Activated CD8-positive, alpha-beta memory T cell treated with anti-CD3 and anti-CD28 coated beads for 1 hour (primary cell): ENCODE measurements at places on chromosomes 3 and 15.

DNA sequence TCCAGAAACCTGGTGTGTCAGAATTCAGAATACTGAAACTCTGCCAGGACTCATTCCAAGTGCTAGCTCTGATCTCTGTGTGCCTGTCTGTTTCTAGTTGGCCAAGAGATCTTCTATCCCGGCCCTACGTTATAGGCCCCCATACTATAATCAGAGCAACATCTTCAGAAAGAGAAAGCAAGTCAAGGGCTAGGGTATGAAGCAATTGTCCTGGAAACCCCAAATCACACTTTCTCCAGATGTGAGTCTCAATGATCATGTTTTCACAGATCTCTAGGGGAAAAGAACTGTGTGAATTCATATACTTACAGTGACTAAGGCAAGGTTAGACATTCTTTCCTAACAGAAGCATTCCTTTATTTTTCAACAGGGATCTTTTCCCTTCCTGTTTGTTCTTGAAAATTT, 309.7 kb downstream of the SLC9A9 start:
- no peak for DNase-seq

GRCh38 chr3:100103558-100104441, 10.5 kb downstream of the FILIP1L start:
- no peak for DNase-seq

DNA sequence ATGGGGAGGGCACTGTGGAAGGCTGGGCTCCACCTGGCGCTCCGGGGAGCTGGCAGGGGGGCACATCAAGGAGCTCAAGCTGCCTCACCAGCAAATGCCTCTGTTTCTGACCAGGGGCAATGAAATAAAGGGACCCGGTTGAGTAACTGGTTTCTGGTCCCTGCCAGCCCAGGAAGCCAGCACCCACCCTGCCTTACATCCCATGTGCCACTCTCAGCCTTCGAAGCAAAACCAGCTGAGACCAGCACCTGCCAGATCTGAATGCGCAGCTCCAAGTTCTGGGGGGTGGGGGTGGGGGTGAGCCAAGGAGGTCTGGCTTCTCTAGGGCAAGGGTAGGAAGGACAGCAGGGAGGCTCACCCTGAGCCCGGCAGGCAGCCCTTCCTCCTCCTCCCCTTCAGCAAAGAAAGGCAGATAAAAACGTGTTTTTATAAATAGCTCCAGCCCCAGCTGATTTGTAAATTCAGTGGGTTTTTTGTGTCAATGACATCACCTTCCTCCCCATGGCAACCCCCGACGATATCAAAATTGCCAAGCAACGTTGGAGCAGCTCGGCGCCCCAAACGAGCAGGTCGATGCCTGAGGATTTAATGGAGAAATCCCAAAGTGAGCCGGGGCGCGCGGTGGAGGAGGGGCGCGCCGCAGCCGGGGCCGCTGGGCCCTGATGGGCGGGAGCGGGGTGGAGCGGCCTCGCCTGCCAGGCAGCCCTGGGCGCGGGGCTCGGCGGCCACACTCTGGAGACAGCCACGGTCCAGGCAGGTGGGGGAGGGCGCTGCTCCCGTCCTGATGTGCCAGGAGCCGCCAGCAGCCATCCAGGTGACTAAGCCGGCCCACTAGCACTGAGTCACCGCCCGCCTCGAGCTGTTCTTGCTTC, at the start of gene PAK6:
TSS of gene PAK6 (plus strand) at position 532 of the 872 bp plus-strand sequence. CDS start 25,723 bp downstream, outside the sequence.
- no peak for DNase-seq

DNA sequence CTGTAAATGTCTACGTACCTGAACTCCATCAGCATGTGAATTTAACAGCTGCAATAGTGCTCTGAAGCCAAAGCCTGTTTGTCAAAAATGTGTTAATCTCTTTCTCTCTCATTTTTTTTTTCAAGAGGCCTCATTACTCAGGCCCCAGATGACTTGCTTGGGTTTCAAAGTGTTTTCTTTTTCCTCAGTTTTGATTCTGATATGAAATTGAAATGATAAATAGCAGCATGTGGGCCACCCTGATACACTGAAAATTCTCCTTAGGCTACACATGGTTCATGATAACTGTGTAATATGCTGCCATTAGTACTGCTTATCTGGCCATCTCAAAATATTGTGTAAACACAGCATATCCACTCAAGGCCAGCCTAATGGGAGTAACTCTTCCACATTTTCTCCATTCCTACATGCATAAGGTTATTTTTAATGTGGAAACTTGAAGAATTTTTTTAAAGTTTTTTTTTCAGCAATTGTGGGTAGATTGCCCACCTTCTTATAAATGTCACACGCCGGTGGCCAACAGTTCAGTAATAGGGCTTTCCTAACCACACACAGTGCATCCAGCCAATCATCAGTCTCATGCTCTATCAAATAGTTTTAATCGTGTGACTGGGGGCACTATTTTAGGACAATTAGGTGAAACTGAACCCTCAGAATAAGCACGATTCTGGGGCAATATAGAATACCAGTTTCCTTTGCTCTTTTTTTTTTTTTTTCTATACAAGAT, 13.1 kb upstream of the DENND4A start:
- no peak for DNase-seq

DNA sequence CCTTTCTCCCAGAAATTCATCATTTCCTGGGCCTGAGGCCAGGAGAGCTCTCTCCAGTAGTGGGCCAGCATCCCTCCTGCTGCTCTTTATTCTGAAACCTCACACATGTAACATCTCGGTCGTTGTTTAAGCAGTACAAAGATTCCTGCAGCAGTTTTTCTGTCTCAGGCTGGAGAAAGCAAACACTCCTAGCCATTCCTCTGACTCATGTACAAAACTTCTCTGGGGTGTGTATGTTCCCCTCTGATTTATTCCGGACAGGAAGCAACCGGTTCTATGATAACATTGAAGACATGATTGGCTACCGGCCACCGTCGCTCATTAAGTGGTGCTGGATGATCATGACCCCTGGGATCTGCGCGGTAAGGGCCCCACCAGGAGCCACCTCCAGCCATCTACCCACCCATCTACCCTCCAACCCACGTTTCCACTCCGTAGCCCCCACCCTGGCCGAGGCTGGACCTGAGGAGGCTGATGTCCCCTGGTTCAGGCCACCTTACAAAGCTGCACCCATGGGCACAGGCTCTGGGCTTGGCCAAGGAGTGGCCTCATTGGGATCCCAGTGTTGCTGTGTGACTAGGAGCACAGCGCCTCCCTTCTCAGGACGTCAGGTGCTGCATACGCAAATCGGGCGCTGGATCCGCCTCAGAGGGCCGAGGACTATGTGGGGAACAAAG, 58.6 kb upstream of the SLC6A1 start:
- no peak for DNase-seq

DNA sequence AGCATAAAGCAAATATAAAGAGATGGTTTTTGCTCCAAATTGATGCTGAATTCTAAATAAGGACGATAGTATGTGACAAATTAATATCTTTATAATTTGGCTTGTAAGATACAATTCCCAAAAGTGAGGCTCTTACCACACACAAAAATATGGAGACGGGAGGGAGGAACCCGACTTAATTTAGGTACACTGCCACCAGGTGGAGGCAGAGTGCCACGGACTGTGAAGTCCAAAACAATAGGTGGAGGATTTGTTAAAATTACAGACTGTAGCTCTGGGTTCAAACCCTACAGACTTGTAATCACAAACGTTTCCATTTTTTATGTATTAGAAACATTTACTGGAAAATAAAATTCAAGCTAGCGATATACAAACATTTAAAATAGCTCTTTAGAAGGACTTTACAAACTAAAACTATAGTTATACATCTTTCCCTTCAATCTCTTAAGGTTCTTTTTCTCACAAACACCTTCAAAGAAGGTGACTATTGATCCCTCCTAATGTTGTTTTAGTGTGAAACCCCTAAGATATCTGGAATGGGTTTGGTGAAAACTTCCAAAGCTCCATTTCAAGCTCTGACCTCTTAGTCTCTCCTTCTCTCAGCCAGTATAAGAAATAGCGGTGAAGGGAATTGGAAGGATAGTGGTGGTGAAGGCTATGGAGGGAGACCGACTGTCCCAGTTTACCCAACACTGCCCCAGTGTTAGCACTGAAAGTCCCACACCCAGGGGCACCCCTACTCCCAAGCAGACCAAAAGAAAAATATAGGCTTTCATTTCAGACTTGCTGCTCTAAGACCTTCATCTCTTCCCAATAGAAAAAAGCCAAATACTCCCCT, 89.7 kb downstream of the AQP9 start:
- peak; percentile 43 for DNase-seq

GRCh38 chr3:45079715-45080114, 53.6 kb downstream of the CLEC3B start:
- no peak for DNase-seq

DNA sequence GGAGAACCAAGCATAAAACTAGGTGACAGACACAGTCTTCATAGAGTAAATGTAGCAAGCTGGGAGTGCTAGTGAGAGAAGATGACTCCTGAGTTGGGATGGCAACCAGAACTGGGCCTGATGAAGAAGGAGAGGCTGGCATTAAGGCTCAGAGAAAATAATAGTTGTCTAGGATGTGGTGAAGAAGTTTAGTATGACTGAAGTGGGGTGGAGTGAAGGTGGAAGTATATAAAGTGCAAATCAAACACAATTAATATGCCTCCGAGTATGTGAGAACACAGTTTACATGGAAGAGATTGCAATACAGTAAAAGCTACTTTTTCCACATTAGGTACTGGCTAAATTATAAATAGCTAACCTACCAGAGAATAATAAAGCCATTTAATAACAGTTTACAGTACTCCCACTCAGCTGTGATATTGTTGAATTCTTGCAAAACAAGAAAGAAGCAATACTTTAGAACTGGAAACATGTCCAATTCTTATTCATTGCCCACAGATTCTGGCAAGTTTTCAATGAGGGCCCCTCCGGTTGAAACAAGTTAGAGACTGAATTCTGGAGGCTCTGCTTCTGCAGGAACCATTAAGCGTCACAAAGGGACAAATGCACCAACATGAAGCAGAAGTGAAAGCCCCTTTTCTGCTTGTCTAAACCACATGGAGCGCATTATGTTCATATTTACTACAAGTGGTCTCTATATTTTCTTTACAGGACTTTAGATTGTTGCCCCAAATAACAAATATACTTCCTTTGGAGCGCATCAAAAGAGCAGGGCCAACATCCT, 243.7 kb downstream of the SLC9A9 start:
- DNase-seq: no peak

GRCh38 chr15:69132977-69133861, 27.2 kb upstream of the GLCE start:
- DNase-seq: no peak

- DNase-seq: no peak
These were observed 41.0 kb upstream of the GP5 start for GRCh38 chr3:194439881-194440550.

DNA sequence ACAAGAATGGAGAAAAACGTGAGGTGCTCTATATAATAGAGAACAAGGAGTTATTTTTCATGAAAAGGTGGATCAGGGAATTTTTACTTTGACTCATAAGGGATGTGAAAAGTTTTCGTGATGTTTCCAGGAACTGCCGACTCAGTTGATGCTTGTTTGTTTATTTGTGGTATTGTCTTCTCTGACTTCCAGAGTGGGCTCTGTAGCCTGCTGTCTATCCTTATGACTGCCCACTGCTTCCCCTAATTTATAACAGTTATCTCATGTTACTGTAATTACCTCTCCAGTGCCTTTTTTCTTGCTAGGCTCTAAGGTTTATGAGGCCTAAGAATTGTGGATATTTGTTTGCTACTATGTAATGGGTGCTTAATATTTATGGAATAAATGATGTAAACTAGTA, 12.3 kb downstream of the ARL13B start:
- no peak for DNase-seq

- no peak for DNase-seq
These were observed 20.4 kb downstream of the CFAP100 start for GRCh38 chr3:126414961-126415660.

DNA sequence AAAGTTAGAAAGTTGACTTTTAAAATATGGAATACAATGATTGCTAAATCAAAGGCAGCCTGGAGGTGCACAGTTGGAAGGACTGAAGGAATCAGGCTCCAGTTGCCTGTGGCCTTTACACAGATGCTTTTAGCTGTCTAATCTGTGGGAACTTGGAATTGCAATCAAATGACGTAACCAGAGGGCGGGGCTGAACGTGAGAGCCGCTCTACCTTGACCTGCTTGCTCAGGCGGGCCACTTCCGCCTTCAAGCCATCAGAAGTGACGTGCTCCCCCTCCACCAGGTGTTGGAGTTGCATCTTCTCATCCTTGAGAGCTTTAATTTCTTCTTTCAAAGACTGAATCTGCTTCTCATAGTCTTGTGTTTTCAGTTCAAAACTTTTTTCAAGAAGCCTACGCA, 37.7 kb upstream of the GNB5 start:
- no peak for DNase-seq

- DNase-seq: no peak
These were observed 192.9 kb upstream of the CADPS start for GRCh38 chr3:63067999-63068645.

- DNase-seq: no peak
These were observed 8.2 kb downstream of the TMOD2 start for GRCh38 chr15:51759557-51760070.

GRCh38 chr15:41799488-41799805, 25.2 kb downstream of the MAPKBP1 start:
- DNase-seq: no peak

DNA sequence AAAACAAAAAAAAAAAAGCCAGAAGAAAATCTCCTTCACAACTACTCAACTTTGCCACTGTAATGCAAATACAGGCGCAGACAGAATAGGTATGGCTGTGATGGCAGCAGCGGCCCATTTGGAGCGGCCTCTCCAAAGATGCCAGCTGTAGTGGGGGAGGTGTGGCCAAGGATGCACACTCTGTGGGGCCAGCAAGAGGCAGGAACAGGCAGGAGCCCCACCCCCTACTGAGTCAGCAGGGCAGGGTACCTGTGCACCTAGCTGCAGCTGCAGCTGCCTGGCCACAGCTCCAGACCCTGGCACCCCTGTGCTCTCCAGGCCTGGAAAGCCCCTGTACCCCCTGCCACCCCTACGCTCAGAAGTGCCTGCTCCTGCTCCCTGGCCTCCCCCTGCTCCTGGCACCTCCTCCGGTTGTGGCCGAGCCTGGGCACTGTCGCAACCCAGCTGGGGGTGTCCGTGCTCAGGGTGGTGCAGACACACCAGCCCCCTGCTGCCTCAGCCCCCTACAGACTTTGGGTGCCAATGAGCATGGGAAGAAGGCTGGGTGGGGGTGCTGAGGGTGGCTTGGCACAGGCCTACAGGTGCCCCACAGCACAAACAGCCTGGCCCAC, 312.7 kb downstream of the ULK4 start:
- no peak for DNase-seq

- DNase-seq: no peak
These were observed 249.1 kb upstream of the MCTP2 start for GRCh38 chr15:93982226-93982727.

GRCh38 chr3:141000686-141001085, 50.5 kb upstream of the SPSB4 start:
- no peak for DNase-seq
